ENCODE measurements at places on chromosomes 13 and 19.

DNA sequence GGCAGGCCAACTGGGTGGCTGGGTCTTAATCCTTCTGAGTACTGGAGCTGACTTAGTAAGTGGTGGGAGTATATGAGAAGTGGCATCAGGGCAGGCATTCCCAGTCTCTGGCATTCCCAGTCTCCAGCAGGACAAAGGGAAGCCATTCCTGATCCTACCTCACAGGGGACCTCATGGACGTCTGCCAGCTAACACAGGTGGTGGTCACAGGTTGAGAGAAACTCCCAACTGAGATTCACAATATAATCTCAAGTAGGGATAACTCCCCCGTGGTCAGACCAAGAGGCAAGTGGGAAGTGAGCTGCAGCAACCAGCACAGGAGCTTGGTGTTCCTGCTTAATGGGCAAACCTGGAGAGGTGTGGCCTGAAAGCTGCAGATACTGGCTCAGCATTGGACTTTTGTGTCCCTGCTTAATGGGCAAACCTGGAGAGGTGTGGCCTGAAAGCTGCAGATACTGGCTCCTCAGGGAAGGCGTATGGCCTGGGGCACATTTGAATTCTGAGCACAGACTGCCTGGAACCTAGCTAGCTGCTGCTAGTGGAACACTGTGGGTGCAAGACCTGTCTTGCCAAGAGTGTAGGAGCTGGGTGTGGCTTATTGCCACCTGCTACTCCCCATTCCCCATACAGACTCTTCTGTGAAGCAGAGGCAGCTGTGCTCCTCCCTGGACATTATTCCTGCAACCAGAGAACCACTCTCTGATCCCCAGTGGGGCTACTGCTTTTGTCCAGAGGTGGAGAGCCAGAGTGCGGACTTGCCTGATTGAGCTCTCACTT is 25.9 kb upstream of the OR10H2 start:
- no peak for DNase-seq

GRCh38 chr13:114179087-114179658 is at the start of gene CFAP97D2:
Gene CFAP97D2, plus strand, starts transcription at chr13:114179257. Its CDS starts 74 bp downstream, at chr13:114179331.
- DNase-seq: no peak

DNA sequence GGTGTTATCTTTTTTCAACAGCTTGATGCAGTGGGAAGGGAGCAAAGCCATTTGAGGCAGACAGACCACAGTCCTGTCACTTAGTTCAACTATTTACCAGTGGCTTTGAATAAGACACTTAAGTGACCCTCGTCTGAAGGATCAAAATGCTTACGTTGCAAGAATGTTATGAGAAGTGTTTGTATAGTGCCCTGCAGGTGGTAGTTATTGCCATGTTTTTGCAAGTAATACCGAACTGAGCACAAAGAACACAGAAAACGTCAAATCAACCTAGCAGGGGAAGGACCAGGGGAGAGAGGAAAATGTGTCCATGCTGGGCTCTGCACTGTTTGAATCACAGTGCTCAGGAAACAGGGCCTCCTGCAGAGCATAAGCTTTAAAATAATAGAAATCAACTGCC is 2.8 kb downstream of the SOHLH2 start:
- no peak for DNase-seq

DNA sequence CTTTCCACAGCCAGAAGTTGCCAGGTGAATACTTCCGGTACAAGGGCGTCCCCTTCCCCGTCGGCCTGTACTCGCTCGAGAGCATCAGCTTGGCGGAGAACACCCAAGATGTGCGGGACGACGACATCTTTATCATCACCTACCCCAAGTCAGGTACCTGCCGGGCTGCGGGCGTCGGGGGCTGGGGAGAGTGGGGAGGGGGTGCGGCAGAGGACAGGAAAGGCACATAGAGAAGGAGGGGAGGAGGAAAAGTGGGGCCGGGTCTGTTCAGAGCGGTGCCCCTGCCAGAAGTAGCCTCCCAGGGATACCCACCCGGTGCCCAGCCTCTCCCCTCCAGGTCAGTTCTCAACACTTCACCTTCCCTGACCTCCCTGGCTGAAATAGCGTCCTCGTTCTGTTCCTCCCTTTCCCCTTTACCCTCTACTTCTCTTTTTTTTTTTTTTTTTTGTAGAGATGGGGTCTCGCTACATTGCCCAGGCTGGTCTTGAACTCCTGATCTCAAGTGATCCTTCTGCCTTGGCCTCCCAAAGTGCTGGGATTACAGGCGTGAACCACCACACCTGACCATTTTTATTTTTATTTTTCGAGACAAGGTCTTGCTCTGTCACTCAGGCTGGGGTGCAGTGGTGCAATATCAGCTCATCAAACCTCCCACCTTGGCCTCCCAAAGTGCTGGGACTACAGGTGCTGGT is 24.1 kb downstream of the SULT2B1 start:
- no peak for DNase-seq

DNA sequence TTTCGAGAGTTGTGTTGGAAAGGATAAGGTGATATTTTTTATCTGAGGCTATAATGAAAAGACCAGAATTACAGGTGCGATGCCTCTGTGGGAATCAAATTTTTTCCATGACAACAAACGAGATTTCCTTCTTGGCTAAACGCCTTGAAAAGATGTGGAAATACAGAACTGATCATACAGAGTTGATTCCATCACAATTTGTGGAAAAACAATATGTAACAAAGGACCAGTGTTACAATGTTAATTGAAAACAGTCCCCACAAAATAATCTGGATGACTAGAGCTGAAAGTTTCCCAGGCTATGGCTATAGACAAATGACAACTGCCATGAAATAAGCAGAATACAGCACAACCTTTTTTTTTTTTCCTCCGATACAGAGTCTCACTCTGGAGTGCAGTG is 628.9 kb downstream of the DIAPH3 start:
- DNase-seq: no peak

DNA sequence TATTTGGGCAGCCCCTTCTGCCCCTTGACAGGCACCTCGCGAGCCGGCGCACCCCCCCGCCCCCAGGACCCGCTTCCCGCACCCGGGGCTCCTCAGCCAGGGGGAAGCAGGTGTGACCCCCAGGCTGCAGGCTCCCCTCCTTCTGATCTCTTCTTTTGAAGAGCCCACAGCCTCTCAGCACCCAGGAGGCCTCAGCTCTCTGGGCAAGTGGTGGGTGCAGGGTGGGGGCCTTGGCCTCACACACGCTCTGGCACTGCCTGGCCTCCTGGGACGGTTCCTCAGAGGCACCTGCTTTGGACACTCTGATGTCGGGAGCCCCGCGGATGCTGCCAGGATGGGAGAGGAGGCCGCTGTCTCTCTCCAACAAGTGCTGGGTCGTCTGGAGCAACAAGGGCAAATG is 1.5 kb upstream of the C13orf46 start:
- no peak for DNase-seq

GRCh38 chr13:31946091-31946770 is 85.3 kb upstream of the FRY start:
- DNase-seq: no peak

GRCh38 chr13:40465015-40465390 is 201.4 kb downstream of the FOXO1 start:
- no peak for DNase-seq

GRCh38 chr19:12055784-12056183 is 3.0 kb upstream of the ZNF878 start:
- no peak for DNase-seq

GRCh38 chr19:28400953-28401671 is 811.8 kb downstream of the UQCRFS1 start:
- no peak for DNase-seq

DNA sequence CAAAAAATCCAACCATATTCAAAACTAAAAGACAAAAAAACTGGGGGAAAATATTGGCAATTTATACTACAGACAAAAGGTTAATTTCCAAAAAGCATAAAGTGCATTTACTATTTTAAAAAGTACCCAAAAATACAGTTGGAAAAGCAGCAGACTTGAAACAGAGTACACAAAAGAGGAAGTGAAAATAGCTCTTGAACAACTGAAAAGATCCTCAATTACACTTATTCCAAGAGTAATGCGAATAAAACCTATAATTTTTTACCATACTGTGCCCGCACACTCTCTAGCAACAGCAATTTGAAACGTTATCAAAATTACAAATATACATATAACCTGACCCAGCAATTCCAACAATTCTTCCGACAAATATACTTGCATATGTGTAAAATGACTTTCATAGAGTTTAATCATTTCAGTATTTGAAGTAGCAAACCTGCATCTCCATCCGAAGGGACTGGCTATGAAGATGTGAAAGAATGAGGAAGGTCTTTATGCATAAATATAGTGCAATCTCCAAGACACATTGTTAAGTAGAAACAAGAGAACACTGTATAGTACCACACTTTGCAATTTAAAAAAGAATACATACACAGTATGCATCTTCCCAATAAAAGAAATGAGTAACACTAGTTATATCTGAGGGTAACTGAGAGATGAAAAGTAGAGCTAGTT is 25.4 kb downstream of the ALG5 start:
- DNase-seq: no peak

Data from activated T-cell treated with anti-CD3 and anti-CD28 coated beads, Interleukin-2, amount 50 U/mL, for 48 hours (primary cell).